Activated CD4-positive, CD25-positive, alpha-beta regulatory T cell (primary cell): ENCODE measurements at places on chromosomes 6 and 20.

- DNase-seq, result no peak
Observed at GRCh38 chr6:54864272-54864671, 17.7 kb downstream of the FAM83B start.

GRCh38 chr6:93418408-93419303 lies 703 bp downstream of the EPHA7 start:
- DNase-seq, result no peak

- DNase-seq, result no peak
Observed at GRCh38 chr20:38426006-38426897, 8.9 kb downstream of the SNHG17 start.

DNA sequence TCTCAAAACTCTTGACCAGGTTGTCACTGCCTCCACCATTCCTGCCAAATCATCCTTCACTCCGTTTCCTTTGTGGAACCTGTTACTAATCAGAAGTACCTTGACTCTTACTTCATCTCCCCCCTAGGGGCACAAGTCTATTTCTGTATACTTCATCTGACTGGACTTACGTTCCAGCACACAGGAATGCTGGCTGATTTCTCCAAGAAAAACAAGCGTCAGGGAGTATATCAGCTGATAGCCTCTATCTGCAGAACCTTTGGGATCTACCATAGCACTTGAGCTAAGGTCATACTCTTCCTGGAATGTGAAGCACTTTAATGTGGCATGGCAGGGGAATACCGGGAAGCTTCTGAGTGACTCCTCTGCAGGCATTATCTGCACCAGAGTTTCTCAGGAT lies 178.1 kb upstream of the MOCS1 start:
- no peak for DNase-seq

- no peak for DNase-seq
Observed at GRCh38 chr6:38943964-38944363, 104.6 kb upstream of the GLP1R start.

DNA sequence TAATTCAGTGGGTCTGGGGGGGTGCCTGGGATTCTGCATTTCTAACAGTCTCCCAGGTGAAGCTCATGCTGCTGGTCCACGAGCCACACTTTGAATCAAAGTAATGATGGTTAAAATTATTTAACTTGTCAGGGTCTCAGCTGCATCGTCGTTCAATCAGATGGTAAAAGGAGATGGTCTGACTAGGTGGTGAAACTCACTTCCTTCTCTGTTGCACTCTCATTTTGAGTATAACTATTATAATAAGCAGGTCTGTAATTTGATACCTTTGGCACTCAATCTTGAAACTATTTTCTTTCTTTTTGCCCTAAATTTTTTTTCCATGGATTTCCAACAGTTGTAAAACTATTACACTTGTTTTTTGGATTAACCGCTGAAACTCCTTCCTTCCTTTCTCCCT lies 292.5 kb downstream of the FARS2 start:
- no peak for DNase-seq

DNA sequence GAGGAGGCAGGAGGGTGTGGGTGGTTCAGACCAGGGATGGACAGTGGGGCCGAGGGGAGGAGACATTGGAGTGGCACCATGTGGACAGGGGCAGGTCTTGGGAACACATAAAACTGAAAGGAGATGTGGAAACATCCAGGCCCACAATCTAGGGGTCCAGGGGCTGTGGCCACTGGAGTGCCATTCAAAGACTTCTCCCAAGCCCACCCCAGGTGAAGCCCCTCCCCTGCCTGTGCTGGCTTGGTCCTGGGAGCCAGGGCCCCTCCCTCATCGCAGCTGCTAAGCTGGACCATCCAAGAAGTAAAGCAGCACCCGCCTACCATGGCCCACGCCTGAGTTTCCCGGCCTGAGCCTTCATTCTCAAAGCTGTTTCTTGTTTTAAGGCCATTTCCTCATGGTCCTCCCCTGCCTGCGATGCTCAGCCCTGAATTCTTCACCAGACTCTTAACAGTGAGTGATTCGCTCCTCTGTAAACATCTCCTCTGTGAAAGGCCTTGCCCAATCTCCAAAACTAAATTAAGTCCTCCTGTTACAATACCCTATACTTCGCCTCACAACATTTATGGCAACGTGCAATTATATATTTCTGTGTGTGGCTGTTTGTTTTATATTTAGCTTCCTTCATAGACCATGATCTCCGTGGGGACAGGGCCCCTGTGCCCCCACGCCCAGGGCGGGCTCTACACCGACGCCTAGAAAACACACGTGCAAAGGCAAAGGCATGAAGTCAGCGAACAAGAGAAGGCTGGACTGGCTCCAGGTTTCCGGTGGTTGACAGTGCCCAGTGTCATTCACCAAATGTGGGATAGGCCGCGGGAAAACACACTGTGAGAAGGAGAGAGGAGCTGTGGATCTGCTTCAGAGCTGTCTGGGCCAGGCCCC lies 267.8 kb downstream of the ERMARD start:
- no peak for DNase-seq

GRCh38 chr20:19049514-19049913 lies 162.9 kb upstream of the SLC24A3 start:
- DNase-seq, result no peak

GRCh38 chr6:1600063-1600763 lies 9.5 kb upstream of the FOXC1 start:
- DNase-seq, result no peak

GRCh38 chr6:128144320-128144719 lies 243.5 kb upstream of the THEMIS start:
- DNase-seq, result no peak

DNA sequence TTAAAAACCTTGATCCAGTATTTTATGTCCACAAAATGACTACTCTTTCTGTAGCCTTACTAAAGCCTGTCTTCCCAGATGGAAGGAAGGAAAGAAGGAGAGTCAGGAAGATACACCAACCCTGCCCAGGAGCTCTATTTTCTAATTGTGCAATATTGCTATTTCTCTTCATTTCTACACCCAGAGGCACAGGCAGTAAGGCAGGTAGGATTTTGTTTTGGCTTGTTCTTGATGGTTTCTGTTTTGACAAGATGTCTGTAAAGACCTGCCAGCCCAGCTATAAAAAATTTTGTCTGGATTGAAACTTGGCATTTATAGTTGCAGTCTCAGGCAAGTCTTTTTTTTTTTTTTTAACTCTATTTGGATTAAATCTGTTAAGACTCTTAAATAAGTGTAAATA lies 587.5 kb upstream of the ARID1B start:
- DNase-seq, result no peak

DNA sequence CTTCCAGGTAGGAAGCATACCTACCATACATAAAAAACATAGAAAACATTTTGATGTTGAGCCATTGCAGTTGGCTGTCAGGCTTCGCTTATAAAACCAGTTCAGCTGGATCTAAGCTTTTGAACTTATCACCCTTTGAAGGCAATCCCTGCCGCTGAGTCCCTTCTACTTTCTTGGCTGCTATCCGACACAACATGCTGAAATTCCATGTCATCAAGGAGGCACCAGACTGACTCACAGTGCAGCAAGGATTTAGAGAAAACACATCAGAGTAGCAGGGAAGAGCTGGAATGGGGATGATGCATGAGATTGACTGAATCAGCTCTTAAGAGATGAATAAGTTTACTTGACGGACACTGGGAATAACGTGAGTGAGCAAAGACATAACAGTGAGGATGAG lies 135.0 kb upstream of the MAN1A1 start:
- no peak for DNase-seq

- DNase-seq, result no peak
Observed at GRCh38 chr6:133906050-133906449, 17.1 kb downstream of the TCF21 start.

- DNase-seq, result no peak
Observed at GRCh38 chr20:57024849-57025248, 241.6 kb downstream of the BMP7 start.

- no peak for DNase-seq
Observed at GRCh38 chr20:51084593-51085377, 61.9 kb upstream of the KCNG1 start.

DNA sequence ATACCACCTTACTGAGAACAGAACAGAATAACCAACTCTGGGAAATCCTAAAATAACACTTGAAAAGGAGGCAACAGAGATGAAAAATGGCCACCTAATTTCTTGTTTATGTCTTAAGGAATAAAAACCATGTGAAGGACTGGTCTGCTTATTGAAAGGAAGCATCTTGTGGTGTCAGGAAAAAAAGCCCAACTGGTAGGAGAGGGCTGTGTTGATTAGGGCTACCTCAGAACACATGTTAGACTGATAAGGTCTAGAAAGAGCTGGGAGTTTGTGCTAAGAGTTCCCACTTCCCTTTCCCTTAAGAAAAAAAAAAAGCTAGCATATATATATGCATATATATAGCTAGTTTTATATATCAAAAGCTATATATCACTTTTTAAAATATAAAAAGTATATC lies 425.3 kb upstream of the BTBD3 start:
- DNase-seq, result no peak

DNA sequence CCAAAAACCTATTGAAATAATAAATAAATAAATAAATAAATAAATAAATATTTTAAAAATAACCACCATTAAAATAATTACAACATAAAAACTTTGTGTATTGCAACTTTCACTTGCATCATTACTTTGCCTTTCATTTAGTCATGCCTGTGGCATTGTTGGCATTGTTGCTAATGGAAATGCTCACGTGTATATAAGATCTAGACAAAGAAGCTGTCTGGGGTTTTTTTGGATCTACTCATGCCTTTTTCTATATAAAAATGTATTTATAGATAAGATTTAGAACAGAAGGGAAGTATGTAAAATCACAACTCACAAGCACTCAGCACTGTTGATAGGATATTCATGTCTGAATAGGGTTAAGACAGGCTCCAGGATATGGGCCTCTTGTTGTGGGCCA lies 27.9 kb downstream of the GFRA4 start:
- DNase-seq, result no peak

DNA sequence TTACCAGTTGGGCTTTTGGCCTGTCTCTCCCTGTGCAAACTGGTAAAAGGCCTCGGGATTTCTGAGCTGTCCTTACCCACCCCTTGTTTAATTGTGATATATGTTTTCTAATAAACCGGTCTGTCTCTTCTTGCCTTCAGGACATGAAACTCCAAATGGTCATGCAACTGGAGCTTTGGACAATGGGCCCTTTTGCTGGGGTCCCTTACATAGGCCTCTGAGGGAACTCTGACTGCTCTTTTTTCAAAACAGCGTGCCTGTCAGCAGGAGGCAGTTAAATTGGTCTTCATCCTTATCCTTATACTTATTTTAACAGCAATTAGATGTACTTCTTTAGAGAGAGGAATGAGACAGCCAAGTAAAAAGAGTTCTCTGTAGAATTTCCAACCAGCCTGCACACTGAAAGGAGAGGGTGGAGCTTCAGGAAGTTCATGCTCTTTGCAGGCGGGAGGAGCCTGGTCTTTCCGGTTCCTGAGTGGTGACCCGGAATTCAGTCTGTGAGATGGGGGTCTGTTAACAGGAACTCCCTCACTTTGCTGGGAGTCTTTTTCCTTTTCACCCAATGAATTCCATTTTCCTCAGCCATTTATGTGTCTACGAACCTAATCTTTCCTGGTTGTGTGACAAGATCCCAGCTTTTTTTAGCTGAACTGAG lies 299.6 kb upstream of the GJE1 start:
- DNase-seq, result no peak
